EL (cell line): ENCODE measurements at places on chromosomes 16 and 17.

DNA sequence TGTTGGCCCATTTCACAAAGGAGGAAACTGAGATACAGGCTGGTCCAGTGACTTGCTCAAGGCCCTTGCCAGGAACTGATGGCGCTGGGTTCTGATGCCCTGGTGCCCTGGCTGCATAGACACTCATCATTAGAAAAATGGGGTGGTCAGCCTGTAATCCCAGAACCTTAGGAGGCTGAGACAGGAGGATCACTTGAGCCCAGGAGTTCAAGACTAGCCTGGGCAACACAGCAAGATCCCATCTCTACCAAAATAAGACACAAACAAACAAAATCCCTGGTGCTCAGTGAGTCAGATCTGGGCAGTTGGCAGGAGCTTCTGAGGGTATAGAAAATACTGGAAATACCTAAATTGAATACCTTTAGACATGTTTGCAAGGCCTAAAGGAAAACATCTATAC is 41.1 kb upstream of the KIFC3 start:
- no peak for DNase-seq

- no peak for DNase-seq
Measured at GRCh38 chr17:63830904-63831491, 3.5 kb upstream of the FTSJ3 start.

- DNase-seq: no peak
Measured at GRCh38 chr16:9184354-9184690, 92.9 kb downstream of the HAPSTR1 start.

GRCh38 chr16:50068550-50068949 is 2.8 kb downstream of the HEATR3 start:
- DNase-seq: peak; percentile 26

DNA sequence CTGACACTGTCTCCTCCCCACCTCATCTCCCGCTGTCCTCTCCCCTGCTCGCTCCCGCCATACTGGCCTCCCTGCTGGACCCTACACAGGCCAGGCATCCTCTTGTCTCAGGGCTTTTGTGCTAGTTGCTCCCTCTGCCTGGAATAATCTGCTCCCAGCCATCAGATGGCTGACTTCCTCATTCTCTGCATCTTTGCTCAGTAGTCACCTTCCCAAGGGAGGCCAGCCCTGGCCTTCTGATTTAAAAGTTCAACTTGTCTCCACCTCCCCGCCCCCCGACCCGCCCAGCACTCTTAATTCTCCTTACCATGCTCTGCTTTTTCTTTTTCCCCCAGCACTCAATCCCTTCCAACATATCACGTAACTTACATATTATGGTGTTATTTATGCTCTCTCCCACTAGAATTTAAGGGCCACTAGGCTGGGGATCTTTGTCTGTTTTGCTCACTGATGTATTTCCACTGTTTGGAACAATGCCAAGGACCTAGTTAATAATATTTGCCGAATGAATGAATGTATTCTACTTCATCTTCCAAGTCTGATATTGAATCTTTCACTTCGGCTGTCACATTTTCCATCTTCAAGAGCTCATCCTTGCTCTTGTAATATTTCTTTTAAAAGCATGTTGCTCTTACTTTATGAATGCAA is 178.3 kb downstream of the CDK5R1 start:
- no peak for DNase-seq

GRCh38 chr17:40445751-40446468 is 2.7 kb downstream of the IGFBP4 start:
- peak; percentile 60 for DNase-seq

DNA sequence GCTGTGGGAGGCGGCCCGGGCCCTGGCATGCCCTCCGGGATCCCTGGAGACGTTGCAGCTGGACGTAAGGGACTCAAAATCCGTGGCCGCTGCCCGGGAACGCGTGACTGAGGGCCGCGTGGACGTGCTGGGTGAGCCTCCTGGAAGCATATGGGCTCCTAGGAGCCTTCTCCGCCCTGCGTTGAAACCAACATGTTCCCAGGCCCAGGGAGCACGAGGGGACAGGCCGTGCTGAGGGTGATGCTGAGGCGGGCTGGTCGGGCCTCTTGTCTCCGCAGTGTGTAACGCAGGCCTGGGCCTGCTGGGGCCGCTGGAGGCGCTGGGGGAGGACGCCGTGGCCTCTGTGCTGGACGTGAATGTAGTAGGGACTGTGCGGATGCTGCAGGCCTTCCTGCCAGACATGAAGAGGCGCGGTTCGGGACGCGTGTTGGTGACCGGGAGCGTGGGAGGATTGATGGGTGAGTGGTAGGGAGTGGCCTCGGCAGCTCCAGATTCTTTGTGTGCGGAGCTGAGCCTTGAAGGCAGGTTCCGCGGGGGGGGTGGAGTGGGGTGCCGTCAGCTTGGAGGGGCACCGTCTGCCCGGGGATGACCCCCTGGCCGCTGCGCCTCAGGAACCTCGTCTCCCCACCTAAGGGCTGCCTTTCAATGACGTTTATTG is 567 bp downstream of the HSD17B1 start:
- DNase-seq: no peak

- no peak for DNase-seq
Measured at GRCh38 chr17:50379351-50380132, 6.5 kb downstream of the EME1 start.

DNA sequence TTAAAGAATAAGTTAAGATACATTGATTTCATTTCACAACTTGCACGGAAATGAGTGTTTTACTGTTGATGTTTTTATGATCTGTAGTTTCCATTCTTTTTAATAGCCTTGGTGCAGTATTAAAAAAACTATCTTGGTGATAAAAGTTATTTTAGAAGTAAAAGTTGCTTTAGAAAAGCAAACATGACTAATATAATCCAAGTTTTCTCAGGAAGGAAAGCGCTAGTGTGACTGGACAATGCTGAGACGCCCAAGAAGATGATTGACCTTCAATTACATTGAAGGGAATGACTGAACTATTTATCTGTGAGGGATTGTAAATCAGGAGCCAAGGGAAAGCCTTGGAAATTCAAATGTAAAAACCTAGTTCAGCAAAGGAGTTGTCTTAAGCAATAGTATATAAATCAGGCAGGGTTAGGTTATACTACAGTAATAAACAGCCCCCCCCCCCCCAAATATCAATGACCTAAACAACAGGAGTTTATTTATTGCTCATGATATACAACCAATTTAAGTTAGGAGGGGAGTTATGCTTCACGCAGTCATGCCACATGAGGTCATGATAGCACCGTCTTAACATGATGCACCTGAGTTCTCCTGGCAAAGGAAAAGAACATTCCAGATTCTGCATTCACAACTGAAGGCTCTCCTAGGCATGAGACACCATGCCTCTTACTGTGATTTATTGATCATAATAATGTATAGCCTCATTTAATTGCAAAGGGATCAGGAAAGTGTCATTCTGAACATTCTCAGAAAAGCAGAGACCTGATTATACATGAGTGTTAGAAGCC is 443.8 kb downstream of the CDH13 start:
- DNase-seq: no peak

- no peak for DNase-seq
Measured at GRCh38 chr17:67126983-67127382, 82.6 kb downstream of the CACNG1 start.

- DNase-seq: no peak
Measured at GRCh38 chr17:41315204-41315794, at the start of gene KRTAP17-1. TSS of gene KRTAP17-1 (minus strand) at chr17:41315710. CDS start at chr17:41315650, 60 bp downstream.

DNA sequence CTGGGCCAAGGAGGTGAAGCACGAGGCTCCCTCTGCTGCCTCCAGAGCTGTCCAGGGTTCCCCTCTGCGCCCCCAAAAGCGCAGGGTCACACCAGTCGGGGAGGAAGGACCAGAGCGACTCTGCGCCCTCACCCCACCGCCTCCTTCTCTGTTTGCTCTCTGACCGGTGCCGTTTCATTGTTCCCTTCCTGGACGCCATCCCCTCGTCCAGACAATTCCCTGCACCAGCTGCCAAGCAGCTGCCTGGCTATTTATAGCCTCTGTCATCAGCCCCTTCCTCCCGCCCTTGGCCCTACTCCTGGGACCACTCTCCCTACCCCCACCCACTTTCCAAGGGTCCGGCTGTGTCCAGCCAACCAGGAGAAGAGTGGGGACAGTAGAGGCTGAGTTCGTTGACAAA is 68.8 kb upstream of the CREBBP start:
- no peak for DNase-seq

GRCh38 chr17:1852327-1852726 is 22.5 kb downstream of the RPA1 start:
- no peak for DNase-seq

DNA sequence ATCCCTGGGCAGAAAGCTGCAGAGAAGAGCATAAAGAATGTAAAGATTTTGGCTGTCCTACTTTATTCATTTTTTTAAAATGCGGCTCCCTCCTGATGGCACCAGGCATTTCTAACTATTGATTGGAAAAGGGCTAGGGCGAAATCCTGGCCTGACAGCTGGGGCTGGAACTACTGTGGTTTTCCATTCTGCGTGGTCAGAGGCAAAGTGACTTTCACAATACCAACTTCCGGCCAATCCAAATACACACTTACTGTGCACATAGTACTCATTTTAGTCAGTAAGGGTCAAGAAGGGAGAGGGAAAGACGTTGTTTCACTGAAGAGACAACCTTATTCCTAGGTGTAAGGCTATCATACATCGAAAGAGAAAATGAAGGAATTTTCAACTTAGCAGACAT is 113.8 kb upstream of the PMFBP1 start:
- DNase-seq: no peak

- DNase-seq: peak; percentile 71
Measured at GRCh38 chr16:74700438-74701225, at the start of gene MLKL. TSS of gene MLKL (minus strand) at chr16:74700862. CDS start at chr16:74695757, 5,105 bp downstream.

- no peak for DNase-seq
Measured at GRCh38 chr16:77385481-77385880, 49.4 kb downstream of the ADAMTS18 start.

DNA sequence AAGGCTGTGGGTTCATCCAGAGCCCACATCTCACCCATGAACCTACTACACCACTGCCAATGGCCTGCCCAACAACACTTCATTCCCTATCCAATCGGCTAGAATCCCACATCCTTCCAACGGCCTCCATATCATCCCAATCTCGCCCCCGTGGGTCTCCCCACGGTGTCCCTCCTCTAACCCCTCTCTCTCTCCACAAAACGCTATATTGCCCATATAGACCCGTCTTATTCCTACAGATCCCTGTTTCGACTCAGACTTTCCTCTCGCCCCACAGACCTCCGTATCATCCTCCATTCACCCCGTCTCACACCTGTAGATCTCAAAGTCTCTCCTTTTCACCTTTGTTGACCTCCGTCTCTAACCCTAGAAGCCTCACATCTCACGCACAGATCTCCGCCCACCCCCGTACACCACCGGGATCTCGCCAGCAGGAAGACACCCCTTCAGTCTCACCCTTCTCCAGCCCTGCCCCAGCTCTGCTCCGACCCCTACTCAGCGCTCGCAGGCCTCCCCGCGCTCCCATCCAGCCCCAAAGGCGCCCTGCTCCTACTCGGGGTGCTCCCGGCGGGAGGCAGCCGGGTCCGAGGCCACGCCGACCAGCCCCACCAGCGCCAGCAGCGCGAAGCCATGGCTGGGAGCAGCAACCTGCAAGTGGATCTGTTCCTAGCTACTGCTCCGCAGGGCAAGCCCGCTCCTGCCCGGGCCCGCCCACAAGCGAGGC is at the start of gene FDXR:
TSS of gene FDXR (minus strand) at position 682 of the 724 bp plus-strand sequence. CDS start at position 632, 50 bp downstream.
- DNase-seq: no peak

GRCh38 chr17:45260204-45260783 is 1.6 kb downstream of the SPATA32 start:
- DNase-seq: no peak

GRCh38 chr17:173166-173911 is 8.1 kb downstream of the DOC2B start:
- no peak for DNase-seq

GRCh38 chr16:69440250-69440649 is 15.8 kb downstream of the CYB5B start:
- DNase-seq: no peak

DNA sequence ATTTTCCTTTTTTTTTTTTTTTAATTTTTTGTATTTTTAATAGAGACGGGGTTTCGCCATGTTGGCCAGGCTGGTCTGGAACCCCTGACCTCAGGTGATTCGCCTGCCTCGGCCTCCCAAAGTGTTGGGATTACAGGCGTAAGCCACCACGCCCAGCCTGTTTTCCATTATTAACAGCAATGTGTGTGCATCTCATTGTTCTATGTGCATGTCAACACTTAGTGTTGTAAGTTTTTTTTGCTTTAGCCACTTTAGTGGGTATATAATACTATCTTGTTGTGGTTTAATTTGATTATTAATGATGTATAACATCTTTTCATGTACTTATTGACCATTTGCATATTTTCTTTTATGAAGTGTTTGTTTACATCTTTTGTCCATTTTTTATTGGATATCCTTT is 32.8 kb upstream of the BHLHA9 start:
- DNase-seq: no peak

- no peak for DNase-seq
Measured at GRCh38 chr17:19284005-19284959, 47.1 kb downstream of the EPN2 start.

DNA sequence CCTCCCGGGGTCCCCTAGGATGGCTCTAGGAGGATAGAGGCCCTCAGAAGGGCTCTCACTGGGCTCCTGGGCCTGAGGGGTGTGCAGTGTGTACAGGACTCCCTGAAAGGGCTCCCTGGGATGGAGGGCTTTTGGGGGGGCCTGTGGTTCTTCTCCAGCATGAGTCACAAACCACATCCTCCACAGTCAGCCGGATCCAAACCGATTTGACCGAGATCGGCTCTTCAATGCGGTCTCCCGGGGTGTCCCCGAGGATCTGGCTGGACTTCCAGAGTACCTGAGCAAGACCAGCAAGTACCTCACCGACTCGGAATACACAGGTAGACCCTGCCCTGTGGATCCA is 4.5 kb downstream of the TRPV2 start:
- peak; percentile 92 for DNase-seq

GRCh38 chr16:67969254-67970039 is 1.0 kb upstream of the SLC12A4 start:
- DNase-seq: no peak

DNA sequence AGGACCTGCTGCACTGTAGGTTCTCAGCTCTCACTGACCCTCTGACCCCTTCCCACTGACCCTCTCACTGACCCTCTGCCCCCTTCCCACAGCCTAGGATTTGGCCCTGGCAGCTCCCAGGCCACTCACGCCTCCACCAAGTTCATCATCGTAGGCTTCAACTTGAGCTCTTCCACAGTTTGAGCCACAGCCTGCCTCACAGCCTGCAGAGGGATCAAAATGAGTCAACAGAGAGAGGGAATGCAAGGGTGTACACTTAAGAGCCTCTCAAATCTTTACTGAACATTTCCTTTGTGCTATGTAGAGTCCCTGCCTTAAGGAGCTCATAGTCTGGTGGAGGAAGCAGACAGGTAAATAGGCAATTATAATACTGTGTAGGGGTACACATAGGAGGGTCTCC is 12.1 kb downstream of the HEATR9 start:
- DNase-seq: no peak

- peak; percentile 11 for DNase-seq
Measured at GRCh38 chr17:49928126-49928800, 40.7 kb upstream of the DLX4 start.

DNA sequence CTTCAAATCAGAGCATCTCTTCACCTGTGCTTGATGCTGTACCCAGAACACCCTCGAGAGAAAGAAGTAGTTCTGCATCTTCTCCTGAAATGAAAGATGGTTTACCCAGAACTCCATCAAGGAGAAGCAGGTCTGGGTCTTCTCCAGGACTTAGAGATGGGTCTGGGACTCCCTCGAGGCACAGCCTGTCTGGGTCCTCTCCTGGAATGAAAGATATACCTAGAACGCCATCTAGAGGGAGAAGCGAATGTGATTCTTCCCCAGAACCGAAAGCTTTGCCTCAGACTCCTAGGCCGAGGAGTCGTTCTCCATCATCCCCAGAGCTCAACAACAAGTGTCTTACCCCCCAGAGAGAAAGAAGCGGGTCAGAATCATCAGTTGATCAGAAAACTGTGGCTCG is 12.3 kb downstream of the SRRM2 start:
- no peak for DNase-seq
